ENCODE measurements at places on chromosomes 1 and 21.

DNA sequence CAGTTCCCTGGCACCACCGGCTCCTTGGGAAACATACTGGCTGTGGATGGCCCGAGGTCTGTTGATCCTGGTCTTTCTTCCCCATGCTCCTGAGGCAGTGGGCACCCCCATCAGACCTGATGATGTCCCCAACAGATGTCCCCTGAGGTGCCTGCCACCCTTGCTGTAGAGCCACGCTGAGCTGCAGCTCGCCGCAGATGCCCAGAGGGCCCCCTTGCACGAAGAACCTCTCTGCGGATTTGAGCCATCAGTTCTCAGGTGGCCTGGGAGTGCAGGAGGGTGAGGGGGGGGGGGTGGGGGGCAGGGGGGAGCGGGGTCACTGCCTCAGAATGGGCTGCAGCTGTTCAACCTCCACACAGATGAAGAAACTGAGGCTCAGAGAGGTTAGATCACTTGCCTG, 60.9 kb downstream of the GLIS1 start:
- DNase-seq, result no peak

DNA sequence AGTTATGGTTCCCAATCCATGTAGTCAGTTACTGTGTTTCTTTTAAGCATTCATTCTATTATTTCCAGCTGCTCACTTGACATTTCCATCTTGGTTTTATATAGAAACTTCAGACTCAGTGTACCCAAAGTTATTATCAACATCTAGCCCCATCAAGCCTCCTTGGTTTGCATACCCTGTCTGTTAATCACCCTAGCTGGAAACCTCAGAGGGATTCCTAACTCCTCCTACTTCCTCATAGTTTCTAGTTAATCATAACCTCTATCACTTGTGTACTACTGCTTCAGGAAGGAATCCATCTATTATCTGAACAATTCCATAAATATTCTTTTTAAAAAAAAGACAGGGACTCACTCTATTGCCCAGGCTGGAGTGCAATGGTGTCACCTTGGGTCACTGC, 293.3 kb downstream of the SDCCAG8 start:
- DNase-seq, result no peak

DNA sequence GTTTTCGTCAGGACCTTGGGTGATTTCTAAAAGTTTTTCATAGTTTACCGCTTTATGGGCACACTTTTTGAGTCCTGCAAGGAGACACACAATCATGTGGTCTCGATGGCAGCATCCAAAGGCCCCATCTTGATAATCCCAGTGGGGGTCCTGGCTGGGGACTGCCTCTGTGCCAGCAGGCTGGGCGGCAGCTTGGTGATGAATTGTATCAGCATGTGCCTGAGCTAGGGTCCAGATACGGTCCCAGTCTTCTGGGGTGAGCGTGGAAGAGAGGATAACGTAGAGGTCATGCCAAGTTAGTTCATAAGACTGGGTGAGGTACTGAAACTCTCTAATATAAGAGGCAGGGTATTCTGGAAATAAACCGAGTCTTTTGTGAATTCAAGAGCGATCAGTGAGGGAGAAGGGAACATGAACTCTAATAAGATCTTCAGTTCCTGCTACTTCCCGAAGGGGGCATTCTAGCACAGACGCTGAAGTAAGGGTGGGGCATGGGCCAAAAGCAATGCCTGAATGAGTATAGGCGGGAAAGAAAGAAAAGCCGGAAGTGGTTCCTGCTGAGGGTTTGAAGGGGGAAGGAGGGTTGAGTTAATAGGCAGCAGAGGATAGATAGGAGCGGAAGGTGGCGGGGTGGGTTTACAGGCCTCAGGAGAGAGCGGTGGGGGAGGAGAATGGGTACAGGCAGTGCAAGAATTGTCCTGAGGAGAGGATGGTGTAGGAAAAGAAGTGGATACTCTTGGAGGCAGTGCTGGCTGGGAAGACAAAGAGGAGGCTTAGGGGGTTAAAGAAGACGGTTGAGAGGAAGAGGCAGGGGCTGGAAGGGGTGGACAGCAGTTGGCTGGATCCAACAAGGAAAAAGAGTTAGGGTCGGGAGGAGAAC, 1.6 kb downstream of the ERVH48-1 start:
- peak; percentile 39 for DNase-seq

- no peak for DNase-seq
Measured at GRCh38 chr1:180560868-180561600, 2.3 kb downstream of the OVAAL start.

DNA sequence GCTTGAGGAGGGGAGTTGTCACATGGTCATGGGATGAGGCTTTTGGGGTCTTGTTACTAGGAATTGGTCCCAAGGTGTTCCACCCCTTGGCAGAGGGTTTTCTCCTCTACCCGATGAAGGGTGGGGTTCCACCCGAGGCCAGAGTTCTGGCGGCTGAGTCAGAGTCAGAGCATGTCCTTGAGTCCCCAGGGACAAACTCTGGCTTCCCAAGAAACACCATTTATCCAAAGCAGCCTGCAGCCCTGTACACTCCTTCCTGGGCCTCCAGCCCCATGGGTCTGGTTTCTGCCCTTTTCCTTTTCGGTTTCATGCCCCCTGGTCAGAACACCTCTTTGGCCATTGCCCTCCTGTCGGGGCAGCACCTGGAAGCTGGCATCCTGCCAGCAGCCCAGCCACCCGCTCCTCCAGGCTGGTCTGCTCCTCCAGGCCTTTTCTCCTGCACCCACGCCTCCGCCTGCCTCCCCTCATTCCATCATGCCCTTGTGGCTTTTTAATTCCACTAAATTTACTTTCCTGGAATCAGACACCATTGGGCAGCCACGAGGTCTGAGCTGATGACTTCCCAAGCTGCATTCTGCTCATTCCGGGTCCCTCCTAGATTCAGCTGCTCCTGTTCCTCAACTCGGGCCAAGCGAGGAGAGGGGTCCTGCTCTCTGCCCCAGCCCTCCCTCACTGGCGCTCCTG, 301.7 kb upstream of the VAMP3 start:
- no peak for DNase-seq

DNA sequence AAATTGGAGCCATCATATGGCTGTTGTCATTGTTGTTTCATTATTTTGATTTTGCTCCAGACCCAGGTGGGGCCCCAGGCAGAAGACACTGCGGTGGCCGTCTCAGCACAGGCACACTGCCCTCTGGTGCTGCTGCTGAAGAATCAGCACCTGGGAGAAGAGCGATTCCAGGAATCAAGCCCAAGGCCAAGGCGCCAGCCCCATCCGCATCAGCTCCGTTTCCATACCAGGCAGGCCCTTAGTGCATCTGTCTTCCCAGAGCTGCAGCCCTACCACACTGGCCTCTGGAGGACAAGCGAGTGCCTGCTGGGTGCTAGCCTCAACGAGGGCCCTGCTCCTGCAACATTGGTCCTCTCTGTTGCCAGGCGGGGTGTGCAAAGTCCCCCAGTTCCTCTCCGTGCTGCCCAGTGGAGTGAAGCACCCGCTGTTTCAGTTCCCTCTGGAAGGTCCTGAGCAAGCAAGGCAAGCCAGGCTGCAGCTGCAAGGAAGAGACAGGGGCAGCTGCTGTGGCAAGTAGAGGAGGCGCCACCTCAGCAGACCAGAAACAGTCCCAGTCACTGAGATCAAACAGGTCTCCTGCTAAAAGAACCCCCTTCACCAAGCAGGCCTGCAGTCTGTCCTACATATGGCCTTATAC, 5.2 kb downstream of the GRIK3 start:
- no peak for DNase-seq

GRCh38 chr1:48248356-48248755, 25.8 kb downstream of the SLC5A9 start:
- DNase-seq, result no peak

DNA sequence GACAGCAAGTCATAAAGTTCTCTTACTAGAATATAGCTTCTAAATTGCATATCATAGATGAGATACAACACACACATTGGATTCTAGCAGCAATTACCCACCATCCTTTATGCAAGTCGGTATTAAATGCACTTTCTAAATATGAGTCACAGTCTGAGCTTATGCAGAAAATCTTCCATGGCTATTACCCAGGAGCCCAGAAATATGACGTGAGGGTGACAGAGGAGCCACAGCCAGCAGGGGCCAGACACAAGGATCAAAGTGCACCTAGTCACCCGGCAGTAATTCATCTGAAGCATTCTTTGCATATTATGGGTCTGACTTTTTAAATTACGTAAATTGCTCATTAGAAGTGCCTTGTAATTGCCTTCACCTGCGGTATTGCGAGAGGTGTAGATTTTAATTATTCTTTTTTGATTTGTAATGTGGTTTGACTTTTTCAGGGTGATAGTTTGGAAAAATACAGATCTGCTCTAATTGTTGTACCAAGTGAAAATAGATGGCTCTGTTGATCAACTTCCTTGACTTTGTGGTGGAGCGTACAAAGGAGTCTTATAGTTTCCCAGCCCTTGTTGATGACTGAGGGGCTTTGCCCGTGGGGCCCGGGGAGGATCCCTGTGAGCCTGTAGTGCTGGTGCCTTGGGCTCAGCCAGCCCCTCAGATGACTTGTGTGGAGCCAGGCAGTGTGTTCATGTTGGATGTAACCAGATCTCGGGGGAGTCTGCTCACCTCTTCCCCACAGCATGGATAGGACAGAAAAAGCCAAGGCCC, 470.0 kb upstream of the VAMP3 start:
- DNase-seq, result no peak

GRCh38 chr1:230627767-230628166, 14.5 kb upstream of the COG2 start:
- DNase-seq, result no peak

DNA sequence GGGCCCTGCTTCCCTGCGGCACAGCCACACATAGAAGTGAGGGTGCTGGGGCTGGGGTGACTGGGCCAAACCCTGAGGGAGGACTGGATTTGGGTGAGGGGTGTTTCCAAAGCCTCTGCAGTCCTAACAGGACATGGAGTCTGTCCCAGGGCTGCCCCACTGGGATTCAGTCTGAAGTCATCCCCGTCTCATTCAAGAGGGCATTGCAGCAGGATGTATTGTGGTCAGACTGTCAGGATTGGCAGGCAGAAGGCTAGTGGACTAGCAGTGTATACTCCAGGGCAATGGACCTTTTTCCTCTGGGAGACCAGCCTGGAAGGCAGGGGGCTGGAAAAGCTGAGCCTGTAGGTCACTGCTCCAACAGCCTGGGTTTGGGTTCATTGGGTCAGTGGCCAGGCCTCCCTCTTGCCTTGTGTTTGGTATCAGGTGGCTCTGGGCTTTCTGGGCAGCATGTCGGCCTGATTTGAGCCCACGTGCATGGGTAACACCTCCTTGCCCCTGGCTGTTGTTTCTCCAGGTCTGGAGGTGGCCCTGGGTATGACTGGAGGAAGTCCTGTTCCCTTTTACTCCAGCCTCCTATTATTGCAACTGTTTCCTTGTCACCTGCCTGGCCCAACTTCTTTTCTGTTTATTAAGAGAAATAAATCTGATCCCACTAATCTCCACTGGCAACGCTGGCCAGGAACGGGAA, 41.0 kb upstream of the SYNC start:
- DNase-seq, result no peak

DNA sequence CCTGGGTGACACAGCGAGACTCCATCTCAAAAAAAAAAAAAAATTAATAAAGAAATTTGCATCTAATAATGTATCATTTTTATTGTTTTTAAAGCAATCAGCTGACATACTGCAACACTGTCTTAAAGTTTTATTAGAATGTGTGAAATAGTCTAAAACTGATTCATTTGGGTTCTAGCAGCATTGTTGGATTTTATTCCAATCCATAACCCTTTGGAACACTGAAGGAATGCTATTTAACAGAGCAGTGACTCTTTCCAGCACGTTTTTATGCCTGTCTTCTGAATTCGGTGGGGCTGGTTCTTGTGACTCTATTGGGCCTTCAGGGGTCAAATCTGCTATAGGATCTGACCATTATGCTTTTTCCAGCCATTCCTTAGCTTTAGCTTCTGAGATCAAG, 18.2 kb upstream of the FMO4 start:
- no peak for DNase-seq

DNA sequence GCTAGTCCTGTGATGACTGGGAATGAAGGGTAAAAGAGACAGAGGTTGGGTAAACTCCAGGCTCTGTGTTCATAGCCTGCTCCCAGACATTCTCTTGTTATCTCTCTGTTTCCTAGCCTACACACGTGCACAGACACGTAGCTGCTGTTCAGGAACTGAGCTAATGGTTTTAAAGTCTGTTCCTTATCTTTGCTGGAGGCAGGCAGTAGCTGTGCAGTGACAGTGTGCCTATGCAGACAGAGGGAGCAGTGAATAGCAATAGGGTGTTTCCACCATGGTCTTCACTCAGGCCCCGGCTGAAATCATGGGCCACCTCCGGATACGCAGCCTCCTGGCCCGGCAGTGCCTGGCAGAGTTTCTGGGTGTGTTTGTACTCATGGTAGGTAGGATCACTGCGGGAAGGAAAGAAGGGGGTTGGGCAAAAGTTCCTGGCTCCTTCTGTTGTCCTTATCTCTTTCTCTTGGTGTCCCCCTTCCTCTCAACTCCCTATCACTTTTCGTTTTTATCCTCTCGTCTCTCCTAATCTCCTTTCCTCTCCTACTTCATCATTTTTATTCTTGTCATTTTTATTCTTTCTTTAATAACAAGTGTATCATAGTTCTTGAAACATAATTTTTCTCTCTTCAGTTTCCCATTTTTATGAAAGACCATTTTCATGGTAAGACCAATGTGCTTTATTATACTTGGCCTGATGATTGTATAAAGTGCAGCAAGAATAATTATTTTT, at the start of gene AQP10:
TSS of gene AQP10 (plus strand) at position 212 of the 727 bp plus-strand sequence. CDS start at position 275, 63 bp downstream.
- DNase-seq, result no peak

DNA sequence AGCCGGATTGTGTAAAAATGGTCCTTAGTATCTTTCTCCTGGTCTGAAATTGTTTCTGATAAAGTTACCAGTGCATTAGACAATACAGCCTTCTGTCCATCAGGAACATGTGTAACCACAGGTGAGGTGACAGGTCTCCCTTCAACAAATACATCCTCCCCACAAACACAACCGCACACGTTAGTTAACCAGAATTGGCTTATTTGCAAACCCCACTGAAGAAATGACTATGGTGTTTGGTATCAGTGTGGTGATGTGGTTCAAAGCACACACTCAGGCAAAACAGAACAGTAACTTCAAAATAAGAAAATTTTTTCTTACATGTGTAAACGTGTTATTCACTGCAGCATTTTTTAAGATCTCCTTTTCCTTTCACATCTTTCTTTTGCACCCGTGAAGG, 517.2 kb upstream of the NR5A2 start:
- no peak for DNase-seq

DNA sequence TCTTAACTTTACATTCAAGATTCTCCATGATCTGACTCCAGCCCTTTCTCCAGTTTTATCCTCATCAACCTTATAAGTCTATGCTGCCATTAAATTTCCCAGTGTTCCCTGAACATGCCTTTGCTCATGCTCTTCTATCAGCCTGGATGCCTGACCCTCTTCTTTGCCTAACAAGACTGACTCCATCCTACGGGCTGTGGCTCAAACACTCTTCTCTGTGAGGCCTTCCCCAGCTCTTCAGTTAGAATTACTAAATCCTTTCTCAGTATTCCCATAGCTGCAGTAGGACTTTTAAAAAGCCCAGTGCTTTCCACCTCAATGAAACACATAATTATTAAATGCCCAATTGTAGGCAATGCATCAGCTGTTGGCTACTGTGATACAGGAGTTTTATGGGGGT, 76.5 kb upstream of the GNG12 start:
- DNase-seq, result no peak

GRCh38 chr1:66731170-66731865, 20.9 kb upstream of the DYNLT5 start:
- no peak for DNase-seq

All from NCI-H187 (cell line).